ENCODE measurements at places on chromosomes 7 and 10. TPM values are rescaled to one million over a fixed set of nuclear protein-coding genes. Genes with fewer than 3 reads are reported as not detected.

Gene TMEM184A
- 0.64 TPM for total RNA-seq

Gene TOMM7
- total RNA-seq: 135 TPM

DNA sequence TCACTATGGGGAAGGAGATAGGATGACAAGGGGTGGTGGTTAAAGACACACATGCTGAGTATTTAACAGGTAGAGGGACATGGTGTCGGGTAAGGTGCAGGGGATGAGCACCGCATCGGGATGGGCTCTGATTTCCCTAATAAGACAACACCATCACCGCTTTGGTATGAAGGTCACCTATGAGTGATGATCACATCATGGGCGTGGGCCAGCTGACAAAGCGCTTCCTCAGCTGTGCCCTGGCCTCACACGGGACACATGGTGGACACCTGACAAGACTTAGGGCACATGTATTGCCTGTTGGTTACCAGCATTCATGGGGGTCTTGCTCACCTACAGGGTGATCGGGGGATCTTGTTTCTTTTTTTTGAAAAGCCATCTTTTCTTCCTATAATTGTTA, 12.8 kb downstream of the C7orf57 start:
- no peak for DNase-seq

GRCh38 chr7:158861004-158861787, 4.8 kb downstream of the DYNC2I1 start:
- no peak for DNase-seq

Gene ARHGAP19
- 13.4 TPM for total RNA-seq

DNA sequence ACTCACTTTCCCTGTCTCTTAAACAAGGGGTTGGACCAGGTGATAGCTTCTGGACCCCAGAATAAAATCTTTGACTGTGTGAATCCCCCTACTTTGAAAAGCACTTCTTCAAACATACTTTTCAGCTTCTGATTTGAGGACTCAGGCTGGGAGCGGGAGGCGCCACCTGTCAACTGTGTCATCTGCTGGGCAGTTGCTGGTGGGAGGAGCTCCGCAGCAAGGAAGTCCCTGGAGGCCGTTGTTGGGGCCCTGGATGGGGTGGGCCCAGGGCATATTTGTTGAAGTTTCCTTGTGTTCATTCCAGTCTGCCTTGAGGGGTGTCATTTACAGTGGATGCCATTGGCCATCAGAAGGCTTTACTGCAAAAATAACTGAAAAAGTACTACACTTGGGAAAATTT, 197.7 kb downstream of the CCDC3 start:
- no peak for DNase-seq

- DNase-seq: no peak
These were observed 503.8 kb downstream of the LRMDA start for GRCh38 chr10:75935240-75935639.

Gene HMX3
- not detected for total RNA-seq

DNA sequence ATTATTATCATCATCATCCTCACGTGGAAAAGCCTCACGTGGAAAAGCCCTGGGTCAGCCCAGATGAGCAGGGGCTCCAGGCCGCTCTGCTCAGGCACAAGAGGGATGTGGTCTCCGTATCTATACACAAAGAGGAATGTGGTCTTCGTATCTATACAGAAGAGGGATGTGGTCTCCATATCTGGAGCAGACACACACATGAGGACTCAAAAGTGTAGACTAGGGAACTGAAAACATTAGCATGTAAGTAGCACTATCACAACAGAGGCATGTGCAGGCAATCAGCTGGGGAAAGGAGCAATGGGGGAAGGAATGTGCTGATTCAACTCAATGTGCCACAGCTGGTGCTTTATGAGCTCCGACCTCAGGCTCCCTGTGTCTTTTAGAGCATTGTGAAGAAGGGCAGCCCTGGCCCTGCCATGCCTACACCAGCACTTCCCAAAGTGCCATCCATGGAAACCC, 86.5 kb downstream of the PLXNA4 start:
- DNase-seq: no peak

Gene PHKG1
- total RNA-seq: 0.43 TPM

Gene NKX6-2
- total RNA-seq: not detected

Gene ADCYAP1R1
- not detected for total RNA-seq

DNA sequence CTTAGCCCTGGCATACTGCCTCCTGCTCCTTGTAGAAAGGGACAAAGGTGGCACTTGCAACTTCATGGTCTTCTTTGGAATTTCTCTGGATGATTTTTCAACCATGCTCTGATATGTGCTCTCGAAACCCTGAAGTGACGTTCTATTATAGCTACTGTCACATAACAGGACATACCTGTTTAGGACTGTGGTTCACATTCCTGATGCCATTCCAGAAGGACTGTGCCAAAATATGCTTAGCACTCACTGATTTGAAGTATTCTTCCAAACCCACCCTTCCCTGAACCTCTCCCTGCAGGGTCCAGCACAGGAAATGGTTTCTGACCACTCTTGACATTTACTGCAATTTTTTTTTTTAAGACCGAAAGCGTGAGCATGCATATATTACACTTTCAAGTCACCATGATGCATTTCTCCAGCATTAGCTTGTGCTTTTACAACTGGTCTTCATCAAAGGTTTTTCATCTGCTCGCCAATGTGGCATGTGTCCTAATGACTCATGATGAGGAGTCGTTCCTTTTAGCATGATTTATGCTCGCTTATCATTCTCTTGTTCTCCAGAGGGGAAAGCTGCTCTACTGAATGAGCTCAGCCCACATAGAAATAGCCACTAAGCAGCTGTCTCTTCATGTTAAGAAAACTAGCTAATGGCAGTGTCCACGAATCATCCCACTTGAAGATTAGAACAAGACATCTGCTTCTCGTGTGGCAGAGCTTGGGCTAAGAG, 135.2 kb downstream of the ADAM12 start:
- DNase-seq: peak; percentile 99

- no peak for DNase-seq
These were observed 110.2 kb downstream of the MTPAP start for GRCh38 chr10:30238836-30239235.

- DNase-seq: no peak
These were observed 588 bp upstream of the ORC5 start for GRCh38 chr7:104208421-104208780.

DNA sequence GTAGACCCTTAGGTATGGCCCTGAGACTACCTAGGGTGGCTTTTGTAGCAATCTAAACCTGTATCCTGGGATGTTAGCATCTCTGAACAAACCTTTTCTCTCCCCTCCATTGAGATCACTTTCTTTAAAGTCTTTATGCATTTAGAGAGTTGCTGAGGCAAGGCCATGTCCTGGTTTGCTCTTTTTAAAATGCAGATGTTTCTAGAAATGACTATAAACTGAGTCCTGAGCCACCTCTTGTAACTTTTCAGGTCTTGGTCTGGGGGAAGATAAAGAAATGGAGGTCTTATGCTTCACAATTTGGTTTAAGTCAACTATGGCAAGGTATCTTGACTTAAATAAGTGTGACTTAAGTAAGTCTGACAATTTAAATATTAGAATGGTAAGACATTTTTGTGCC, 78.0 kb downstream of the AUTS2 start:
- no peak for DNase-seq

Gene ENTPD1
- total RNA-seq: 0.86 TPM

DNA sequence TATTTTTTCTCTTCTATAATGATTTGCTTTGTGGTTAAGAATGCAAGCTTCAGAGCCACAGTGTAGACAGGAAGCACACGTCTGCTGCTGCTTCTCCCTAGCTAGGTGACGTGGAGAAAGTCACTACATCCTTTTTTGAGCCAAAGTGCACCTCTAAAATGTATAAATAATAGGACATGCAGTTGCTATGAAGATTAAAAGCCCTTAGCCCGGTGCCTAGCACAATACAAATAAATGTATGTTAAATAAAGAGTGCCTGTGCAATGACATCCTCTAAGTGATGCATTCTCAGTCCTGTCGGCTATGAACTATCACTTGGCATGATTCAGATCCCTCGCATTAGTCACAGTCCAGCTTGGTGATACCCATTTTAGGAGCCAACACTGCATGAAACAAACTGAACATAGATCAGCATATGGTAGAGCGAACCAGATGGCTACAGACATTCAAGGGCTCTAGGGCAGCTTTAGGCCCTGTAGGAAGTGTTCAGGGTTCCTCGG, 4.8 kb upstream of the TRDMT1 start:
- peak; percentile 30 for DNase-seq

- no peak for DNase-seq
These were observed 62.0 kb downstream of the SLIT1 start for GRCh38 chr10:97123765-97124164.

GRCh38 chr7:135204876-135205275, 6.5 kb downstream of the WDR91 start:
- no peak for DNase-seq

Gene OR13A1
- not detected for total RNA-seq

Gene PPP1R3C
- 109 TPM for total RNA-seq

DNA sequence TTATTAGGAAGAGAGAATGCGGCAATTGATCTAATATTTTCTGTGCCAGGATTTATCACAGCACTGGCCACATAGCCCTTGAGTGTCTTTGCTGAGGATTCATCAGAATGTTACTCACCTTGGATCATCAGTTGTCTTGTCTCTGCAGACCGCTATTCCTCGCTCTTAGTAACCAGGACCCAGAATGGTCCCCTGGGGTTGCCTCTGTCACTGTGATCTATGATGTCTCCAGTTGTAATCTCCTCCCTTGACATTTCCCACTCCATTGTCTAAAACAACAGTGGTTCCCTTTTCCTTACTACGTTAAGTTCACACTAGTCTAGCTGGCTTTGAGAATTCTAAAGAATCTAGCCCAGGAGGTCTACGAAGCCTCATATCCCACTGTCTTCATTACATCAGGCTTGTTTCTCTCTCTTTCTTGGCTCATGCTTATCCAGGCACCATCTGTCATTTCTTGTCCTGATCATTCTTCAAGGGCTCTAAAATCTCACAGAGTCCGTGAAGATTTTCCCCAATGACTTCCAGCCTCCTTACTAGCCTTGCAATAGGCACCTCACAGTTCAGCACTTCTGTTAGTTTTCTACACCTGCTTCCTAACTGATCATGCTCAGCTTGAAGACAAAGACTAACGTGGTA, 125.8 kb downstream of the CUBN start:
- DNase-seq: no peak

- no peak for DNase-seq
These were observed 4.0 kb downstream of the CYREN start for GRCh38 chr7:135166338-135166990.

DNA sequence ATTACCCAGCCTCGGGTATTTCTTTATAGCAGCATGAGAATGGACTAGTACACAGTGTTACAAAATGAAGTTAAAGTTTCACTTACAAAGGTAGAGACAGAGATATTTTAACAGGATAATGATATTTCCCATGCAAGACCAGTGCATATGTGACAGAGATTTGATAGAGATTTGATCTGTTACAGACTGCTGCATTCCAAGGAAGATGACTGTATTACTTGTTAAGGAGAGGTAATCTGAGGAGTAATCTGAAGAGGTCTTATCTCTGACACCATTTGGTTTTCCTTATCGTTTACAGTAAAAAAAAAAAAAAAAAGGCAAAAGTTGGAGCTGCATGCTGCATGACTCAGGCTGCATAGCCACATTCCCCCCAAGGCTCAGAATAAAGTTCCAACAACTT, 289.6 kb downstream of the POM121L12 start:
- peak; percentile 16 for DNase-seq

Gene DLX5
- not detected for total RNA-seq

DNA sequence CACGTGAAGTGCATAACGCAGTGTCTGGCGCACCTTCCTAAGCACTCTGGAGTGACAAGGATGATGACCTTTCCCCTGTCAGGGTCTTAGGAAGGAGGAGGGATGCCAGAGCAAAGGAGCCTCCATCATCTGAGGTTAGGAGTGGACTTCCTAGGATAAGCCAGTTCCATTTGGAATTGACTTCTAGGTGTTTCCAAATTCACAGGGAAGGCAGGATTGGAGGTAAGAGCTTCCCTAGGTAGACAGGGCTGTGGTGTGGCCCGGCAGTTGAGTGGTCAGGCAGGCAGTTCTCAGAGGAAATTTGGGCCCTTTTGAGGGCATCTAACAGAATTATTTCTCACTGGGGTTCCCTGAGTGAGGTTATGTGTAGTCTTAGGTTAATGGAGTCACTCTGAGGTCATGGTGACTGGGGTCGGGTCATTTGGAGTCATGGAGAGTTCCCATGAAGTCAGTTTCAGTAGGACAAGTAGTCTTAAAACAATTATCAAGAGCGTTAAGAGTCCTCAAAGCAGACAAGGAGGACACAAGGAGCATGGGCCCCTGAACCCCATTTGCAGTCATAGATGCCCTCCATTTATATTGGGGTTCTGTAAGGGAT, 8.2 kb downstream of the PPIF start:
- no peak for DNase-seq

Gene TMEM270
- total RNA-seq: not detected

Gene LBX1
- not detected for total RNA-seq

Gene CPEB3
- 0.43 TPM for total RNA-seq

Gene UTF1
- total RNA-seq: not detected

DNA sequence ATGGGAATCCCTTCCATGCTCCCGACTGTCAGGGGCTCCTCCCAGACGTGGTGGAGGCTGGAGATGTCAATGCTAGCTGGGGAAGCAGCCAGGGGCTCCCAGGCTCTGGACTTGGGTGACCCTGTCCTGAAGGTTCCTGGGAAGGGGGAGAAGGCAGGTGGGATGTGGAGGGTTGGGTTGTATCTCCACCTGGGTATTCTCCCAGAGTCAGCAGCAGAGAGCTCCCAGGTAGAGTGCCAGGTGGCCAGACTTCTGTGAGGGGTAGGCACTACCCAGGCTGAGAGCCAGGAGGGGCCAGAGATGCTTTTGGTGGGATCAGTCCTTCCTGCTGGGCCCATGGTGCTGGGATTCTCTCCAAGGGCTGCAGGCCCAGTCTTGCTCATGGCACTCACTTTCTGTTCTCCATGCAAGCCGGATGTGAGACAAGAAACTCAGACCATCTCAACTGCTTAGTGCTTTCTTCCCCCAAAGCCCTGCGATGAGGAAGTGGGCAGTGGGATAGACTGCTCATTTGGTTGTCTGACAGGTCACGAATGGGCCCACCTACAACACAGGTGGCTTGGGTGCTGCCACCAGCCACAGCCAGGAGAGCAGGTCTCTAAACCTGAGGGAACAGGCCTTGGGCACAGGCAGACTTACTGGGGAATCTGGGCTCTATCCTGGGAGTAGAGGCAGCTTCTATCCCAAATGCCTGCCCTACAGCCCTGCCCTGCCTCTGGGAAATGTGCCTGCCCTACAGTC, 52.5 kb upstream of the CAMK2B start:
- no peak for DNase-seq

Gene FANK1
- total RNA-seq: 2.9 TPM

DNA sequence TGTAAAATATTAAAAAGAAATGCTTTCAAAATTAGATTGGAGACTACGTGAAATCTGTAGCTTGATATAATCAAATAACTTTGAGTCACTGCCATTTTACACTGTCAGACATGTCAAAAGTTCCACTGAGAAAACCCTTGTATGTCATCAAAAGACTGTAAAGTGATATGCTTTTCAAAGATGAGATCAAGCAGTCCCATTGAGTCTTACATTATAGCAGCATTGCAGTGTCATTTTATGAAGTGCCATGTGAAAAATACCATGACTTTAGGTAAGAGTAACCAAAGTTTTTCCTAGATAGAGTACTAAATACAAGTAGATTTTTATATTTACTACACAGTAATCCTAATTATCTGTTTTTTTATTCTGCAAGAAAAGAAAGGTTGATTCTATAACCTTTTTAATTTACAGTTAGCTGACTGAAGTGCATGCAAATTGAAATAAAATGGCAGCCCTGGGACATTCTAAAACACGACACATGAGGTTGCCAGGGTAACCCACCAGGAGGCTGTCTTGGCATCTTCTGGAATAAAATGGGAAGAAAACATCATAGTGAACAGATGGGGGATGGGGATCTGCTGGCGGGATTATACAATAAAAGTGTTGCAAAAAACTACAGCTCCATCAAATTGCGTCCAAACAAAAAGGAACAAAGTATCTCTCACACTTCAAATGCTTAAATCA, 91.3 kb upstream of the TMEM106B start:
- DNase-seq: no peak

GRCh38 chr10:77320971-77321471, 316.6 kb downstream of the KCNMA1 start:
- peak; percentile 90 for DNase-seq
